ENCODE measurements at places on chromosomes 11 and 22.

- no peak for DNase-seq
Observed at GRCh38 chr11:109680127-109680526, 258.1 kb downstream of the C11orf87 start.

DNA sequence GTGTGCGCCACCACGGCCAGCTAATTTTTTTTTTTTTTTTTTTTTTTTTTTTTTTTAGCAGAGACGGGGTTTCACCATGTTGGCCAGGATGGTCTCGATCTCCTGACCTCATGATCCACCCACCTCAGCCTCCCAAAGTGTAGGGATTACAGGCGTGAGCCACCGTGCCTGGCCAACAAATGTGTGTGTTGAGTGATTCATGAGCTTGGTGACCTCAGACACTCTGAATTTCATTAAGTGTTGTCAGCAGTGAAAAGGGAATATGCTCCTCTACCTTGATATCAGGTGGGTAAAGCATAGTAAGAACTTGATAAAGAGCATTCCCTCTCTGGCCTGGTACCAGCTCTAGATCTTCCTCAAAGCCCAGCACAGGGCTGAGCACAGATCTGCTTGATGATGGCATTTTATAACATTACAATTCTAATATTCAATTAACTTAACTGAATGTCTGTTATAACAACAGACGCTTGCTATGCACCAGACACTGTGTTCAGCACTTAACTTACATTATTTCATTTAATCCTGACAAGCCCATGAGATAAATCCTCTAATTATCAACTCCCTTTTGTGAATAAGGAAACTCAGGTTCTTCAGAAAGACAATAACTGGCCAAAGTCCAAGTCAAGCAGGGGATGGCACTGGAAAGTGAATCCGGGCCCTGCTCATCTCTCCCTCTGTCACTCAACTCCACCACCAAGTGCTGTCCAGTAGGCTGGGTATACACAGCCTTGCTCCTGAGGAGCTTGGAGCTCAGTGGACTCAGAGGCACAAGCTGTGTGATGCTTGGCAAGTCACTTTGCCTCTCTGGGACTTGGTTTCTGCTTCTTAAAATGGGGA, 13.0 kb downstream of the TBC1D10A start:
- no peak for DNase-seq

DNA sequence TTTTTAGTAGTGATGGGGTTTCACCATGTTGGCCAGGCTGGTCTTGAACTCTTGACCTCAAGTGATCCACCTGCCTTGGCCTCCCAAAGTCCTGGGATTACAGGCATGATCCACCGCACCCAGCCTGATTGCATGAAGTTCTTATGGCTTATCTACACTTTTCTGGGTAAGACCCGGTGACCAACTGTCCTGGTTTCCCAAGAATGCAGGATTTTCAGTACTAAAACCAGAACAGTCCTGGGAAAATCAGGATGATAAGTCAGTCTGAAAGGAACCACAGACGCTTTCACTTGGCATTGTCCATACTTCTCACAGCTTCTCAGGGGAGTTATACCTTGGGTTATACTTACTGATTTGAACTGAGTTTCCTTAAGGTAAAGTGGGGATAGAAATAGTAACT, 1.4 kb upstream of the BPIFC start:
- DNase-seq: no peak

DNA sequence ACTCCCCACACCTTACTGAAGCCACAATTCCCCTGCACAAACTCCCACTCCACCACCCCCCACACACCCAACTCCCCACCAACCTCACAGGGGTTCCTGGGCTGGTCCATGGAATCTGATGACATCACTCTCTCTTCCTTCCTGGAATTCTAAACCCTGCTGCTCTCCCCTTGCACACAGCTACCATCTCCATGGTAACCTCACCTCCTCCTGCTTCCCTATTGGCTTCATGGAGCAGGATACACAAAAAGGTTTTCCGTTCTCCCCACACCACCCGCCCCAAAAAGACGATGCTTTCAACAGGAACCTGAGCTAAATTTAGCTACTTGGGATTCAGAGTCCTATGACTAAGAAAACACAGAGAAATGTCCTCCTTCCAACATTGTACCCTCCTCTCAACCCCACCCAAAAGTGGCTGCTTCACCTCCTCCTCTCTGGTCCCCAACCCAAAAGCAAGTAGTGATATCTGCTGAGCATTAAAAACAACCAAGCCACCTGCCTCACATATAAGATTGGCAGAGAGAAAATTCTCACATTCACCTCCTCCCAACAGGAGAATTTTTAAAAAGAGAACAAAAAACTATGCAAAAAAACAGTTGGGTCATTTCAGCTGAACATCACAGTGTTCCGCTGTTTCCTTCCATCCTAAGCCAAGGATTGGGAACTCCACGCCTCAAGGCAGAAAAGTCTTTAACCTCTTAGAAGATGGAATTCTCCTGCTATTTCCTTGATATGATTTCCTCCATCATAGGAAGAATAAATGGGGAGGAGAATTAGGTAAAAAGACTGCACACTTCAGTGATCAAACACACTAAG, 66.9 kb downstream of the RBFOX2 start:
- no peak for DNase-seq

GRCh38 chr11:4890279-4890678, 8.6 kb downstream of the OR51T1 start:
- DNase-seq: no peak

GRCh38 chr22:22576989-22577427, 17.9 kb upstream of the PRAME start:
- no peak for DNase-seq

- no peak for DNase-seq
Observed at GRCh38 chr11:96384156-96384555, 5.6 kb downstream of the CCDC82 start.
